HTR-8/SVneo (cell line): ENCODE measurements at places on chromosomes 7 and 10.

DNA sequence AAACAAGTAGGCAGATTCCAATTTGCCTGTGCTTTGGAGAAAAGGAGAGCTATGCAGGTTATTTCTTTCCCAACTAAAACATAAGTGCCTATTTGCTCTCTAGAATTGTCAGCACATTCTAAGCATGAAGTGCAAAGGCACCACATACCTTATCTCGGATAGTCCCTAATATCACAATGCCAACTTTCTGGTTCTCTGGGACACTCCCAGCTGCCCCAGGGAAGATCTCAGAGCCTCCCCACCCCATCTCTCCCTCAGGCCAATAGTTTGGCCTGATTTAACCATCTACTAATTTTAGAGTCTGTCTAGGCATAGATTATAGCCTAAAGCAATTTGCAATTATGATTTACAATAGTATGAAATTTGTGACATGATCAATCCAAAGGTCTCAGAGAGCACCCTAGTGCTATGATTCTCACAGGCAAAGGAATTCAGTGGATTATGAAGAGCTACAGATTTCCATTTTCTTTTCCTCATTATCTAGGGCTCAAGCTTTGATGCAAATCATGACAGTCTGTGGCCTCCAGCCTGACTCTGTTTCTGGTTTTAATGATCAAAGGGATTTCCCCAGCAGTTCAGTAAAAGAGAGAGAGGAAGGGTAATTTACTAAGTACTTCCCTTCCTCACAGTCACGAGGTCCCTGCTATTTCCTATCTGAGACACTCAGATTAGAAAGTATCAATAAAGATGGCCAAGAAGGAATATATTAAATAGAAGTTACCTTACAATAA is 29.0 kb upstream of the IL6 start:
- DNase-seq, result no peak

- peak; percentile 66 for DNase-seq
Observed at GRCh38 chr7:26705567-26705966, 158.8 kb downstream of the SKAP2 start.

DNA sequence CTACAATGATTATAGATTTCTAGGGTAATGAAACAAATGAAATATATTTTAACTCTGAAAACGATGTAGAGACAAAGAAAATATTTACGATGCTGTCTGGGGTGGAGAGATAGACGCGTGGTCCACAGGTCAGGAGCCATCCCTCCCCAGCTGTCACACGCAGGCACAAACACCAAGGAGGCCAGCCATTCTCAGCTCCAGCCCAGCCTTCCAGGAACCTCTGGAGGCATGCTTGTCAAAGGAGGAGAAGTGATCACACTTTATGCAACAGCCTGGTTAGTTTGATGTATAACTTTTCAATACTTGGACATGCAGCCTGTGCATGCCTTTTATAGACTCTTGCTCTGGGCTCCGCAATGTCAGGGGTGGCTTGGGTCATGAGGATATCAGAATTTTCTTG is 391.5 kb upstream of the MGMT start:
- DNase-seq, result no peak

DNA sequence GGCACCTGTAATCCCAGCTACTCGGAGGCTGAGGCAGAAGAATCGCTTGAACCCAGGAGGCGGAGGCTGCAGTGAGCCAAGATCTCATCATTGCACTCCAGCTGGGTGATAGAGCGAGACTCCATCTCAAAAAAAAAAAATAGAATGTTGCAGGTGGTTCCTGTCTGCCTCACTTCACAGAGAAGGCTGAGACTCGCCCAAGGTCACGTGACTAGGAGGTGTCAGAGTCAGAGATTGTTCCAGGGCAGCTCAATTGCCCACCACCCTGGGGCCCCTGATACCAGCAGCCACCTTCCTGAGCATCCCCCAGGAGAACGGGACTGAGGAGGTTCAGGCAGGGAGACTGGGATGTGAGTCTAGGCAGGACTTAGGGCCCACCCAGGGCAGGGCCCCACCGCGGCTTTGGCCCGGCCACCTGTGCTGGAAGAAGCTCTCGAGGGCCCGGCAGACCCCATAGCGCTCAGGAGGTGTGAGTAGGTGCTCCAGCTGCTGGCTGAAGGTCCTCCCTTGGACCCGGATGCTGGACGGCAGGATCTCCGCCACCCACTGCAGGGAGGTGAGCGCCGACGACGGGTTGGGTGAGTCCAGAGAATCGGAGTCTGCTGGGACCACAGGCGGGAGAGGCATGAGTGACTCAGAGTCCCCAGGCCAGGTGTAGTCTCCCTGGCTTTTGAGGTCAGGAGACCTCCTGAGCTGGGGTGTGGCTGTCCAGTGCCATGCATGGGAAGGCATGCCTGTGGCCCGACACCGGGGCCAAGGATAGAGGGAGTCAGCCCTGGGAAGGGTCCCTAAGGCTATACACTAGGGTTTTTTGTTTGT is 30.9 kb downstream of the GRID2IP start:
- no peak for DNase-seq

DNA sequence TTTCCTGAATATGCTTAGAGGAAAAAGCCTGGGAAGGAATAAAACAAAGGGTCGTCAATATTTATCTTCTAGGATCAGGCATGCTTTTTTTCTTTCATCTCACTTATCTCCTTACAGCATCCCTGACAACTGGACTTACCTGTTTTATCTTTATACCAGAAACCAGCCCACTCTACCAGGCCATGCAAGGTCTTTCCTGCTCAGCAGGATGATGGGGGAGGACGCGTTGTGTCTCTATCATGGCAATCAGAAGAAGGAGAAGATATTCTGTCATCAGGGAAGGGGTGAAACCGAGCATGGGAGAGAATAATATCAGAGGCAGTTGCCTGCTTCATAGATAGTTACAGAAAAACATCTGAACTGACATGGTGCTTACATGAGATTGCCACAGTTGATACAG is 445.6 kb downstream of the DPP6 start:
- DNase-seq, result no peak

GRCh38 chr10:108303149-108303548 is 1138.6 kb upstream of the SORCS1 start:
- DNase-seq, result no peak

GRCh38 chr10:68462536-68462935 is 9.2 kb downstream of the DNA2 start:
- no peak for DNase-seq

DNA sequence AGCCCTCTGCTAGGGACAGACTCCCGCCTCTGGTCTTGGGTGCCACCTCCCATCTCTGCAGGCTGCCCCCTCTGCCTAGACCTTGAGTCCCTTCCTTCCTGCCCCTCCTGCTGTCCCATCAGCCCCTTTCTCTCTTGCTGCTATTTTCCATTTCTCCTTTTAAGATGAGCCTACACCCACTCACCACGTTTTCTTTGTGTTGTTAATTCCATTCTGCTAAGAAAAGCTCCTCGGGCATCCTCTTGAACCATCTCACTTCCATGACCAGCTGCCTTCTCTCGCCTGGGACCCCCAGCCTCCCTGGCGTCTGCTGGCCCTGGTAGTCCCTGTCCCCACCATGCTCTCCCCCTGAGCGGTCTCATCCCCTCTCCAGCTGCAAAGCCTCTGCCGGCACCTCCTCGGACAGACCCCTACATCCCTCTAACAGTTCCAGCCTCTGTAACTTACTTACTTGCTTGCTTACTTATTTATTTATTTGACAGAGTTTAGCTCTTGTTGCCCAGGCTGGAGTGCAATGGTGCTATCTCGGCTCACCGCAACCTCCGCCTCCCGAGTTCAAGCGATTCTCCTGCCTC is 95.8 kb upstream of the SH2B2 start:
- no peak for DNase-seq

DNA sequence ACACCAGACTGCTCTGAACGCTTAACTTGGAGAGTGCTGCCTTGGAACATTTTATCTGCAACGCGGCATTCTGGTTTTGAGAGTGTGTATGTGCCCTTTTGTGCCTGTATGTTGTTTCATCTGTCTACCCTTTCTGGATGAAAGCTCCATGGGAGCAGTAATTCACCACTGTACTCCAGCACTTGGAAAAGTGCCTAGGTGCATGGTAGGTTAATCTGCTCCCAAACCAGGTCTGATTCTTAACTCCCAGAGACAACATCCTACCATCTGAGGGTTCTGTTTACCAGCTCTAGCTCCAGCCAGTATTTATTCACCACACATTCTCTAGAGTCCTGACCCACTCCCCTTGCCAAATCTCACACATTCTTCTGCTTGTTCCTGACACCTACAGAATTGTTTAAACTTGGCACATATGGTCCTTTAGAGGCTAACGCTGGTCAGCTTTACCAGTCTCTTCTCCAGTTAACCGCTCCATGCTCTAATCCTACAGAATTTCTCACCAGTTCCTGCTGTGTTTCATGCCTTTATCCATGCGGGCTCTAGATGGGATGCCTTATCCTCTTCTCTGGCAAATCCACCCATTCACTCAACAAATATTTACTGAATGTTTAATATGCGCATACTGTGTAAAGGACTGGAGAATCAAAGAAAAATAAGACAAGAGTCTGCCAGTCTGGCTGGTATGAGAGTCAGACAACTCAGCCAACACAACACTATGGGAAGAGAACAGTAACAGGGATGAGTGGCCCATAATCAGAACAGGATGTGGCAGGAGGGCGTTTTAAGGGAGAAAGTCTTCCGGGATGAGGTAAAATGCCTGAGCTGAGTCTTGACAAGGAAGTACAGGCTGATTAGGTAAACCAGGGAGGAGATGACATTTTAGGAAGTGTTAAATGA is 46.3 kb downstream of the MTPN start:
- no peak for DNase-seq

DNA sequence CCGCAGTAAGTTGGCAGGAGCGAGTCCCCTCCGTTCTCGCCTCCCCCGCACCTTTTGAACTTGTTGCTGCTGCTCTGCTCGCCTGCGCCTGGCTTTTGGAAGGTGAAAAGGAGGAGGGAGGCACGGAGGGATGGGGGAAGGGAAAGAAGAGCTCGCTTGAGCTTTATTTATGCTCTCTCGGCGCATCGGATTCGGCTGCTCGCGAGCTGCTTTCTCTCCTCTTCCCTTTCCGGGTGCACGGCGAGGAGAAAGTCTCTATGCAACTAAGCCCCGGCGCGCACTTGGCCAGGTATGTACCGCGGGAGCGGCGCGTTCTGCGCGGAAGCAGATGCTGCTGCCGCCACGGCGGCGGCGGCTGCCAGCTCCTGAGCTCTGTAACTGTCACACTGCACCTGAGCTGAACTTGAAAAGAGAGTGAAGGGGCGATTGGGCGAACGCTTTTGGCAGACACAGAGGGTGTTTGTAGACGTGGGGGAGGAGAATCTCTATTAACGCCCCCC is 551 bp downstream of the KCND2 start:
- no peak for DNase-seq

GRCh38 chr7:125773113-125773785 is 843.6 kb upstream of the POT1 start:
- no peak for DNase-seq

GRCh38 chr7:76281006-76281705 is 21.3 kb upstream of the HSPB1 start:
- no peak for DNase-seq

DNA sequence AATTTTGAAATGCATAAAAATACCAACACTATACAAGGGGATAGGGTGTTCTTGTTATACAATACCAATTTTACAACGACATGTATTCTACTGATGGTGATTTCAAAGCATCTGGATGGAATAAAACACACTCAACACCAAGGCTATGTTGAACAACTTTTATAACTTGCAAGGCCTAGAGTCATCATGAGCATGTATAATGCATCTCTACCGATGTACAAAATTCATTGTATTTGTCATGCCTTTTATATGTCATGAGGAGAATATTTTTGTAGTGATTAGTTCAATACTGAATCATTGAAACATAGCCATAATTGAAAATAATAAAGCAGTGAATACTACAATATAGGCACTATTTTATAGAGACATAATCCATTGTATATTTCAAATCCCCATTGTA is 160.2 kb downstream of the ETV1 start:
- DNase-seq, result no peak

DNA sequence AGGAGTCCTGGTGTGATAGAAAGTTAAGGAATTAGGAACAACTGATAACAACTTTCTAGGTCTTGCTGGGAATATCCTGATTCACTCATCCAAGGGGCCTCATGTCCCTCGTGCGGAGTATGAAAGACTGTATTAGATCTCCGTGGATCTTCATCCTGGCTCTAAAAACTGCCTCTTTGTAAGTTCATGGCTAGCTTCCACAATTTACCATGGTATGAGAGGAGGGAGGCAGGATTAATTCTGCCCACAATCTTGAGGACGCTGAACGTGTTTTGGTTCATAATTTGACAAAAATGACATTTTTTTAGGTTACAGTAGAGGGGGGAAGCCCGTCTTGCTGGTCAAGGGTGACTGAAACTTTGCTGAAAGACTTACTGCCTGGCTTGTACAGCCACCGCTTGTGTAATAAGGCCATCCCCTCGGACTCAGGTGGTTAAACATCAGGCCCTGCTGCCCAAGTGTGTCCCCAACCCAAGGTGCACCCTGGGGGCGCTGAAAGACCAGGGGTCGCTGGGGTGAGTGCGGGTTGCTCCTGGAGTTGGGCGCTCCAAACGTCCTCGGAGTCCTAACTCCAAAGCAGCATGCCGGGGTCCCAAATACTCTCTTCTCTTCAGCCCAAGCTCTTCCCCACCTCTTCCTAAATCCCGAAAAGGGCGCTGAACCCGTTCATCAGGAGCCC is 733 bp downstream of the HIBADH start:
- no peak for DNase-seq

DNA sequence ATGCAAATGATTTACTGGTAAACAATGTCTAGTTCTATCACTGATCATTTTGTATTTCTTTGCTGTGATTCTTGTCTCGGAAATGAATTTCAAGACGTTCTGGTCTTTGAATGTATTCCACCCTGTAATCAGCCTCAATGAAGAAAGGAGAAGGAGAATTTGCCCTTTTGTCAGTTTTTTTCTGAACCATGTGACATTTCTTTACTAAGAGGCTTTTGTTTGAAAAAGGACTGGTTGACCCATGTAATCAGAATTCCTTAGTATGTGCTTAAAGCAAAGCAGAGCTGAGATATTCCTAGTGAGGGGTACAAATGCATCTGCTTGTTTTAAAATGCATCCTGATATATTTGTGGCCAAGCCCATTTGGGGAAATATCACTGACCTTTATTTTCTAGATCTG is 581.6 kb downstream of the ETV1 start:
- DNase-seq, result no peak

DNA sequence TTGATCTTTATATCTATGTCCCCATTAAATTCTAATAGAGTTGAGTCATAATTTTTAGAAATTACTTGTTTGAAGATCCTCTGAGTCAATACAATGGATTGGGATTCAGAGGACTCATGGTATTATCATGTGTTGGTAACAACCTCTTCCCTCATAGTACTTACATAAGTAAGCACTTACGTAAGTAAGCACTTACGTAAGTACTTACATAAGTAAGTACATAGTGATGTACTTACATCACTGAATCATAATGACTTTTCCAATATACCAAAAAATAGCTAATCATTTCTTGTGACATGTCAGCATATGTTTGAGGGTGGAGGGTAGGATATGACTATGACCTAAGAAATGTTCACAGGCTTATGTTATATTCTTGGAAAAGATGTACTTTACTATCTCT is 740.5 kb downstream of the SORCS1 start:
- no peak for DNase-seq

GRCh38 chr7:90749774-90750173 is 153.7 kb downstream of the CDK14 start:
- DNase-seq, result no peak
